ENCODE measurements at places on chromosomes 1 and 21.

DNA sequence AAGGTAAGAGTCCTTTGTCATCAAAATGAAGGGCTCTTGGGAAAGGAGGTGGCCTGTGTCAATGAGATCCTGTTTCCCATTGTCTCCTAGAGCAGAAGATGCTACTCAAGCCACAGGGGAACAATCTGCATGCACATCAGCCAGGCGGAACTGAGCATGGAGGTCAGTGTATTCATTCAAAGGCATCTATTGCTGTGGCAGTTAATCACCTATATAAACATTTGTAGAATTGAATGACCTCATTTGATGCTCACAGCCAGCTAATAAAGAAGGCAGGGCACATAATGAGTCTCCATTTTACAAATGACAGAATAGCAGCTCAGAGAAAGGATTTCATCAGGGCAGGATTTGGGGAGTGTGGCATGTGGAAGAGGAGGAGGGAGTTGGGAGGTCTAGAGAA lies 5.7 kb upstream of the FYB2 start:
- no peak for DNase-seq

GRCh38 chr1:205588636-205589035 lies 43.2 kb downstream of the ELK4 start:
- no peak for DNase-seq

- DNase-seq = no peak
Observed at GRCh38 chr21:35400233-35400939, 351.3 kb upstream of the RUNX1 start.

DNA sequence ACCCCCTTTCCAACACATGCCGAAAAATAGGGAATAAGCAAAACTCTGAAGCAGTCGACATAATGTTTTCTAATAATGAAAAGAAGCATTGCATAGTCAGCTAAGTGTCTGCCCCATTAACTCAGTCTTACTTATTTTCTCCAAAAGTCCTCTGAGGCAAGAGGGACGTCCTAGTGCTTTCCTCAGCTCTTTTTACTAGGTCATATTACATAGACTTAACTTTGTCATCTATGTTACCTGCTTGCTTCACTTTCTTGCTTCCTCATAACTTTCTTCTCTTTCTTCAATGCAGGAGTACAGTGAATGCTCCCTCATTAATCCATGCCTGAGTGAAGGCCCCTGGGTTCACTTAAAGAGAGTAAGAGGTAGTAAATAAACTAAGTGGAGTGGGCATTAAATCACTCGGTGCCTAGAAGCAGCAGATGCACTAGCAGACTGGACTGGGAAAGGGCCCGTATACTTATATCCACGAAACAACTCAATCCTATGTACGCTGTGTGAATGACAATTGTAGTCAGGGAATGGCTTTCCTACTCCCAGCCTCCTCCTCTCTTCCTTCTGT lies 210.5 kb upstream of the SPAG17 start:
- DNase-seq = no peak

GRCh38 chr1:197319631-197320030 lies 51.6 kb downstream of the CRB1 start:
- DNase-seq = no peak

DNA sequence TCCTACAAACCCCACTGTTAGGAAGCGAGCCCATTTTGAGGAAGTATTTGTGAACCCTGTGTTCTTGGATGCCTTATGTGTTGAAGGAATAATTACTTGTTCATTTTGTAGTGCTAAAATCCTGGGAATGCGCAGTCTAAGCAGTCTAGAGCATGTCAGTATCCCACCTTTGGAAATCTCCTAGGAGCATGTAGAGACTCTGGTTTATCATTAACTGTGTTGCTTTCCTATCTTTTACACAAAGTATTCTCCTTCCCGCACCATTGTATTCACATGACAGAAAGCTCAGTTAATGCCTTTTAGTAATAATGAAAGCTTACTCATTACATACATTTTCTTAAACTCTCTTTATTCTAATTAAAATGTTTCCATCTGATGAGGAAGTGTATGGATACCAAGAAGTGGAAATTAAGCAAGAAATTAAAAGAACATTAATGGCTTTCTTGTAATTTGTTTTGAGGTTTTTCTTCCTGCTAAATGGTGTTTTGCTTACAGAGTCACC lies 99.4 kb downstream of the CAMTA1 start:
- DNase-seq = no peak

DNA sequence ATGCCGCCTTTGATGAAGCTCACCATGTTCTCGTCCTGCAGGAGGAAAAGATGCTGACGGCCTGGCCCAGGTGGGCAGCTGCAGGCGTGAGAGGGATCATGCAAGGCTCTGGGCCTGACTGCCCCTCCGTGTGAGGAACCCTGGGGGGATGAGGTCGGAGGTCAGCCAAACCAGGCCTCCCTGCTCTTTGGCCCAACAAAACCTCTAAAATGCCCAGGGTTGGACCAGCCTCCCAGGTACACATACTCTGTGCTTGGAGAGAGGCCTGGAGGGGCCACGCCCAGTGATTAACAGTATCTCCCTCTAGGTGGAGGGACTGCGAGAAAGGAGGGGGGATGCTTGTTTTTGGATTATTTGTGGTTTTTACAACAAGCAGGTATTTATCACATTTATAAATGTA lies 21.1 kb downstream of the TTC39A start:
- no peak for DNase-seq

GRCh38 chr1:14082331-14082730 lies 382.3 kb downstream of the PRDM2 start:
- DNase-seq = no peak

- DNase-seq = no peak
Observed at GRCh38 chr1:10064416-10065343, 31.9 kb downstream of the UBE4B start.

DNA sequence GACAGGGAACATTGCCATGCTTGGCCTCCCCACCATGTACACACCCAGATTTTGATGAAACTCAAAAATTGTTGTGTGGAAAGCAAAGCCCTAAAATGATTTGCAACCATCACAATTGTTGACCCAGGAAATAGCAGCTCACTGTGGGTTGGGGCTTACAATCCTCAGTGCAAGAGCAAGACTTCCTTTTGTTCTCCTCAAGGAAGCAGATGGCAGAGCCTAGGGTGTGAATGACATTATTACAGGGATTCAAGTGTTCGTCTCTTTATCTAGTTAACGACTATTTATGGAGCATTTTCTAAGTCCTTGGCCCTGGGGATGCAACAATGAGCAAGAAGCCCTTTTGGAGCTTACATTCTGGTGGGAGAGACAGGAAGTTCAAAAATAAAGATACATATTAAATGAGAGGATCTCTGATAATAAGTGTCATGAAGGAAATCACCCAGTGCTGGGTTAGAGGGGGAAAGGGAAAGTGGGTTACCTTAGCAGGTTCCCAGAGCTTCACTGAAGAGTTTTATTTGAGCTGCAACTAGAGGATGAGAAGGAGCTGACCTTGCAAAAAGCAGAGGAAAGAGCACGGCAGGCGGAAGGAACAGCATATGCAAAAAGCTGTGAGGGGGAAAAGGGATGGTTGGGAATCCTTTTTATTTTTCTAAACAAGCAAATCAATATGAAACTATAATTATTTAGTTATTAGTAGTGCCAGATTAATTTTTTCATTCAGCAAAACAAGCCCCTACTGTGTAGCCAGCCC lies 38.5 kb upstream of the ID3 start:
- no peak for DNase-seq

- no peak for DNase-seq
Observed at GRCh38 chr1:18676332-18676781, 45.7 kb downstream of the PAX7 start.

GRCh38 chr1:166193057-166193698 lies 26.4 kb upstream of the FAM78B start:
- DNase-seq = no peak

GRCh38 chr1:208248991-208249696 lies 5.0 kb upstream of the PLXNA2 start:
- no peak for DNase-seq

- no peak for DNase-seq
Observed at GRCh38 chr1:234892642-234893041, 236.0 kb downstream of the TOMM20 start.

DNA sequence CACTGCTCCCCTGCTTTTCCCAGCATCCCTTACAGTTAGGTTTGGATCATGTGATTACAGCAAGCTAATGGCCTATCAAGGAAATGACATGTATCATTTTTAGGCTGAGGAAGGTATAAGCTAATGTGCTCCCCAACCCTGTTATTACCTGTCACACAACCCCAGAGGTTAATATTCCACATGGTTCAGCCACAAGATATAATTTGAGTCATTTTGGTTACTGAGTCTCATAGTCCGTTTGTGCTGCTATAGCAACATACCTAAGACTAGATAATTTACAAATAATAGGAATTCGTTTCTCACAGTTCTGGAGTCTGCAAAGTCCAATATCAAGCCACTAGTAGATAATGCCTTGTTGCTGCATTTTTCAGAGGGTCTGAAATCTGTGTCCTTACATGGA lies 29.1 kb upstream of the SLC16A1 start:
- DNase-seq = no peak

- DNase-seq = no peak
Observed at GRCh38 chr1:173870252-173871075, 2.3 kb downstream of the ZBTB37 start.

DNA sequence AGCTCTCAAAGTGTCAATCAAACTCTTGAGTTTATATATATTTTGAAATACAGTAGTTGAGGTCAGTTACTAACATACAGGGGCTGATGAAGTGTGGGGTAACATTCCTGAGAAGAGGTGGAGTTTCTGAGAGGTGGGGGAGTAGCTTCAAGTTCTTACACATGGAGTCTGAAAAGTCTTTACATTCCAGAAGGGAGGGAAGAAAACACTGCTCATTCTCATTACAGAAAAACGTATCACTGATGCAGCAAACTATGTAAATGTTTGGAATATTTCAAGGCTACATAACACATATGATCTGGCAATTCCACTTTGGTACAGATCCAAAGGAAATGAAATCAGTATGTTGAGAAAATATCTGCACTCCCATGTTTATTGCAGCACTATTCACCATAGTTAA lies 1065.8 kb upstream of the B3GALT2 start:
- DNase-seq = no peak

DNA sequence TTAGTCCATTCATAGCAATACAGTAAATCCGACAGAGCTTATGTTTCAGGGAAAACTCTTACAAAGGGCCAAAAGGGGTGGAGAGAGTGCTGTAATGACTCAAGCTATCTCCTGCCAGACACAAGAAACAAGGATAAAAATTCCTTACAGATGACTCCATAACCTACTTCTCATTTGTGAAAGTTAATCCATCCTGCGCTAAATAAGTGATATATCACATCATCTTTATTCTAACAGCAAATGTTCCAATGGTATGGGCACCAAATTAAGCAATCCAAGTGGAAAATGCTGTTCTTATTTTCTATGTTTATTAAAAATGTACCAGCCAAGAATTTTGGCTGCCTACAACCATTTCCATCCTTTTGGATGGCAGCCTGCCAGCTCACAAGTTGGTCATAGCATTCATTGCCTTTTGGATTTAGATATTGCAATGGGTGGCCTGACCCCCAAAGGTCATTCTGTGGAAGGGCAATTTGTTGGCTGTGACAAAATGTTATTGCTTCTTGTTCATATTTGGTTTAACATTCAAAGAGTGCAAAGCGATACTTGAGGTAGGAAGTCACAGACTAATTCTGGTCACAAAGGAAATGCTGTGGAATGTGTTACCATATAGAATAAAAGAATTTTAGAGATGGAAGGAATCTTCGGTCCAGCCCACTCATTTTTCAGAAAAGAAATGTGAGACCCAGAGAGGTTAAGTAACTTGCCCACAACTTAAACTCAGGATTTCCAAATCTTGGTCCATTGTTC lies 2.8 kb upstream of the ENAH start:
- no peak for DNase-seq

GRCh38 chr1:66370462-66370971 lies 163.4 kb upstream of the SGIP1 start:
- no peak for DNase-seq

GRCh38 chr21:15401331-15401730 lies 328.5 kb upstream of the USP25 start:
- no peak for DNase-seq

GRCh38 chr1:97350662-97351061 lies 570.2 kb downstream of the DPYD start:
- no peak for DNase-seq

DNA sequence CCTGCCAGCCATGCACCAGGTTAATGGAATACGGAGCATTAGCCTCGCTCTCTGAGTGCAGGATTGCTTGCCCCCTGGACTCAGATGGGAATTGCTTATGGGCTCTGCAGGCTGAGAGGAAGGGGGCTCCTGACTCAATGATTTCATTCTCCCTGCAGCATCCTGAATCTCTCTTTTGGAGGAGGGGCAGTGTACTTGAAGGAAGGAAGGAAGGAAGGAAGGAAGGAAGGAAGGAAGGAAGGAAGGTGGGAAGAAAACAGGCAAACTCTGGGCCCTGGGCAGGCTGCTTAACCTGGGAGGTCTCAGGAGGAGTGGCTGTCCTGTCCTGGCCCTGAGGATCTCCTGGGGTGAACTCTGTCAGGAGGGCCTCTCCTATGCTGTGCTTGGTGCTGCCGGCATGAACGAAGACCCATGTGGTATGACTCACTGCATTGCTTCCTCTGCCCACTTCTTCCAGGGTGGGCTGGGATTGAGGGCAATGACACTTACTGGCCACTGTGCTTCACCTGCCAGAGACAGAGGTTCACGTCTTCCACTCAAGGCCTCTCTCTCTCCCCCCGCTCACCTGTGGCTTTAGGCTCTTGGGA lies 257.1 kb upstream of the CSF3R start:
- DNase-seq = no peak

- no peak for DNase-seq
Observed at GRCh38 chr1:64599242-64599641, 129.3 kb downstream of the CACHD1 start.

- no peak for DNase-seq
Observed at GRCh38 chr1:81230983-81231728, 569.6 kb upstream of the ADGRL2 start.

DNA sequence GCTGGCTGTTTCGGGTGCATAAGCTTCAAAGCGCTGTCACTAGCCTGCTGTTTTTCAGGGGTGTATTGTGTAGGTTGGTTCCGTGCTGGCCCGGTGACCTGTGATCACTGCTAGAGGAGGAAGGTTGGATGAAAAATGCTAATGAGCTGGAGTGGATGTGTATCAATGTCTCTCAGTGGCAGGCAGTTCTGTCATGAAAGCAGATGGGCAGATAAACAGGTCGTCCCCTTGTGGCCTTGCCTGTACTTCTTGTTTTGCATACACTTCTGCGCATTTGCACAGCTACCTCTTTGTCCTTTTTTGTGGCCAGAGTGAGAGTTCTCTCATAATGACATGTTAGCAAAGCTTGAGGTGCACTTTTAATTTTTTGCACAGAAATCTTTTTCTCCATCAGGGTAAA lies 2.9 kb downstream of the SELENON start:
- DNase-seq = no peak
